Suppressor macrophage (primary cell): ENCODE measurements at places on chromosomes 11 and 22.

DNA sequence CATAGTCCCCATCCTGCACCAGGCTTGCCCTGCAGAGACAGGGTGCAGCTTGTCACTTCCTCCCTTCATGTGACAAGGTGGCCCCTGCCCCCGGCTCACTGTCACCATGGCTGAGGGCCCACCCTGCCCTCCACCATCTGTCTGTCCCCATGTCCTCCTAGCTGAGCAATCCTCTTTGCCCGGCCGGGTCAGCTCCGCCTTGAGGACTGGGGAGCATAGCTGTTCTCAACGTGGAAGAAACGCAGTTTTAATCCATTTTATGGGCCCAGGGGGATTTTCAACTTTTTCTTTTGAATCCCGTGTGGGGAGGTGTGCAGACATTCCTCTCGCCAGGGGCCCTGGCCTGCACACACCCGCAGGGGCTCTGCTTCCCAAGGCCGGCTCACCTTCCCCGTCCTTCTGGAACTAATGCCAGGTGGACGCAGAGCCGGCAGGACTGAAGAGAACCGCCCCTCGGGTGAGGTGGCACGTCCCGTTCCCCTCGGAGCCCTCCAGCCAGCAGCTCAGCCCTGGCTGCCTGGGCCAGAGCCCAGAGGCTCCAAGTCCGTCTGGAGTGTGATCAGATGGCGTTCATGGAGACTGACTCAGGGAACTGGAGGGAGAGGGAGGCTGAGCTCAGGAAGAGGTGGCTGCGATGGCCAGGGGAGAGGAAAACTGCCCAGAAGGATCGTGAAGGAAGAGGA, 1108.7 kb downstream of the BRD1 start:
- DNase-seq: no peak

DNA sequence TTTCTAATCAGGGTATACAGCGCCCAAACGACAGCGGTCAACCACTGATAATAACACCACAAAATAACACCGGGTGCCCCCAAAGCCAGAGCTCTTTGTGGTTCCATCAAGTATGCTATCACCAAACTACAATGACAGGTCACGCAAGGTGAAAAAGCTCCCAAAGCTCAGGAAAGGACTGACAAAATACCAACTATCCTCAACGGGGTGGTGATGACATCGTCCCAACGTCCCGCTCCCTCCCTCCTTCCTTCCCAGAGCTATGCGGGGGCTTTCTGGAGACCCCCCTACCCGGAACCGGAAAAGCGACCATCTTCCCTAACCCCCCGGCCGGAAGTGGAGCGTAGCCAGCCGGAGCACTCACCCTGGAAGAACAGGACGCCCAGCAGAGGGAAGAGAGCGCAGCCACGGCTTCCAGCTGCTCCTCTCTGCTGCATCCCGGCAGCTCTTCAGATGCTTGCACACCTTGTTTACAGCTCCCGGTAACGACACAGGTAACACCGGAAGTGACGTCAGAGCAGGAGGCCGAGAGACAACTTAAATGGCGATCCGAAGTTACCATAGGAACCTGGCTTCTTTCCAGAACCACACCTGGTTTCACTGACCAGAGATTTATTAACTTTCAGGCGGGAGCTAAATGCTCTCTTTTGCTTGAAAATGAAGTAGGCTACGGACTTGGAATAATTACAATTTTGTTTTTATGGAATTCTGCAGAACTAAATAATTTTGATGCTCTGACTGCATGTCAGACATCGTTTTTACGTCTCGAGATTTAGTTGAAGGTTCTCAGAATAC, at the start of gene MPZL3:
Gene MPZL3, minus strand, starts transcription at position 508 of the 795 bp plus-strand sequence. Its CDS starts 71 bp downstream, at position 437.
- peak; percentile 64 for DNase-seq

DNA sequence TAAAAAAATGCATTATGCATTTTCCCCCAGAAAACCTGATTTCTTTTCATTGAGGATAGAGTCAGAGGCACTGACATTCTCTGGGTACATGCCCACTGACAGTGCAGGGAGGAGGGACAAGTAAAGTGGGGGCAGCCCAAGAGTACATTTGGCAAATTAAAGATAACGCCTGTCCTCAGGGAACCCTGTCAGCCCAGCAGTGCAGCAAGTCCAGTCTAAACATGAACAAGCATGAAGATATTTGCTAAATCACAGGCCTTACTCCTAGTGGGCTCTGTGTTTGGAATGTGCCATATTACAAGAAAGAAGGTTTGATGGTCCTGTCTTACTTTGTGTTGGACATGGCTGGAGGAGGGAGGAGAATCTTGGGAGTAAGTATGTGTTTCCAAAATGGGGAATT, 37.9 kb downstream of the AMOTL1 start:
- DNase-seq: no peak

DNA sequence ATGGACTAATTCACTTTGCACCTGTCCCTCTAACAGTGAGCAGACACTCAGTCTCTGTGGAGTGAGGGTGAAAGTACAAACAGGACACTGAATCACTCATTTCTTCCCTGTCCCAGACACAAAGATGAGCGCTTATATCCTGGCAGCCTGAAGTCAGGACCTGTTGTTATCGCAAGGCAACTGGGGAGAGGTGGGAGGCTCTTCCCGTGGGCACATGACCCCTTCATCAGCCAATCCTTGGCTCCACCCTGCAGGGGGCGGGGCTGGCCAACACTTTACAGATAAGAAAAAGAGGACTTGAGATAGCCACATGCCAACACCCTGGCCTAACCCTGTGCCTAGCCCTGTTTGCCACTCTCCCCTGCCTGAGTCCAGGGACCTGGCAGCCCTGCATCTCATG, 29.5 kb upstream of the TESMIN start:
- no peak for DNase-seq

- DNase-seq: no peak
Observed at GRCh38 chr22:28250036-28250695, 331.1 kb upstream of the PITPNB start.

- no peak for DNase-seq
Observed at GRCh38 chr11:18452927-18453326, 2.7 kb upstream of the LDHAL6A start.

DNA sequence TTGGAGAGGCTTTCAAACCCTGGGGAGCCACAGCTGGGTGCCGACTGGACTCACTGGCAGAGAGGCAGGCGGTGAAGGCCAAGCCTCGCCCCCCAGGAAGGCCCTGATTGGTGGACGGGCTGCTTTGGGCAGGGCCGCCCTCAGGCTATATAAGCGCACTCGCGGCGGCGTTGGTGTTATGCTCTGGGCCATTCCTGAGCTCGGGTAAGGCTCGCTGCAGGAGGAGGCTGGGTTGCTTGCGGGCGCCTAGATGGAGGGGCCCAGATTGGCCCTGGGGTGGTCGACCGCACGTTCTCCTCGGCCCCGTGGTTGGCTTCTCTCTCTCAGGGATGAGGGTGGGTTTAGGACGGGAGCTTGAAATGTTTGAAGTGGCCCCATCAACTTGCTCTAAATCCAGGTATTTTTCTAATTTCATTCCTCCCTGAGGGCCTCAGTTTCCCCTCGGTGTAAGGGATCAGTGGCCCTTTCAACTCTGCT, at the start of gene SPDYC:
Gene SPDYC, plus strand, starts transcription at position 176 of the 477 bp plus-strand sequence. CDS start 1,125 bp downstream, outside the sequence.
- no peak for DNase-seq
